ENCODE measurements at places on chromosomes 16 and 17. TPM values are rescaled to one million over a fixed set of nuclear protein-coding genes. Genes with fewer than 3 reads are reported as not detected.

DNA sequence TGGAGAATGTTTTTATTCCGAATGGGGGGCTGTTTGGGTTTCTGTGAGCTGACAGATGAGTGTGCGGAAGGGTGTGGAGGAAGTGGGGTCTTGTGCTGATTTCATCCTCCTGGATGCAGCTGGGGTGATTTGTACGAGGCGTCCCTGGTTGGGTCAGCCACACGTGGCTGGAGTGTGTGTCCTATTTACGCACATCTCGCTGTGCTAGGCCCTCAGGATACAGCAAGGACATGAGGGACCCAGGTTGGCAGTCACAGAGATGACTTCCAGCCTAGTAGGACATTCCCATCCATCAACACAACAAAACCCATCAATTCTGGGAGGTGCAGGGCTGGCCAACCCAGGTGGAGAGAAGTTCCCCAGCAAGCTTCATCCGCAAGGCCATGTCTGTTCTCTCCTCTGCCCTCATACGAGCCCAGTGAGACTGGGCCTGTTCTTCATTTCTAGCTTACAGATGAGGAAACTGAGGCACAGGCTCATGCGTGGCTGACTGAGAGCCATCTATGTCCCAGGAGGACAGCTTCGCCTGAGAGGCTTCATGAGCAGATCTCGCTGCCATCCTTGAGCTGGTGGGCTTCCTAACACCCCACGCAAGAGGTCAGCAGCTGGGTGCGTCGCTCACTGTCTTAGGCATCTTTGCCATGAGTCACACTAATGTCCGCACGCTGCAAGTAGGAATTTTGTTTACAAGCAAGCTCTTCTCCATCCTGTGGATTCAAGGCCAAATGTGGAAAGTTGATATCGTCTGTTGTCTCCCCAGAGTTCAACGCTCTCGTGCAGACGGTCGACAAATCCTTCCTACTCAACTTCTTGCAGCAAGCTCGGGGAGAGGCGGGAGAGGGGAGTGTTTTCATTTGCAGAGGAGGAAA lies 24.4 kb downstream of the IRF8 start:
- DNase-seq, result no peak
- H3K36me3 ChIP-seq, result no peaks in the 10 kb centered on the region
- peaks cover 8% of the 10 kb centered on the region for H3K4me1 ChIP-seq
- H3K27ac ChIP-seq, result no peak overlapping the region

GRCh38 chr16:27954191-27954590 lies 109.3 kb downstream of the GSG1L start:
- no peak overlapping the region for H3K4me3 ChIP-seq
- no peak overlapping the region for H3K27ac ChIP-seq
- H3K4me1 ChIP-seq, result no peaks in the 10 kb centered on the region

Gene HASPIN
- total RNA-seq, result 0.74 TPM

GRCh38 chr16:74743668-74744299 lies 30.8 kb downstream of the FA2H start:
- peak overlapping the region; percentile 58 for H3K27ac ChIP-seq
- DNase-seq, result no peak
- H3K36me3 ChIP-seq, result no peaks in the 10 kb centered on the region

DNA sequence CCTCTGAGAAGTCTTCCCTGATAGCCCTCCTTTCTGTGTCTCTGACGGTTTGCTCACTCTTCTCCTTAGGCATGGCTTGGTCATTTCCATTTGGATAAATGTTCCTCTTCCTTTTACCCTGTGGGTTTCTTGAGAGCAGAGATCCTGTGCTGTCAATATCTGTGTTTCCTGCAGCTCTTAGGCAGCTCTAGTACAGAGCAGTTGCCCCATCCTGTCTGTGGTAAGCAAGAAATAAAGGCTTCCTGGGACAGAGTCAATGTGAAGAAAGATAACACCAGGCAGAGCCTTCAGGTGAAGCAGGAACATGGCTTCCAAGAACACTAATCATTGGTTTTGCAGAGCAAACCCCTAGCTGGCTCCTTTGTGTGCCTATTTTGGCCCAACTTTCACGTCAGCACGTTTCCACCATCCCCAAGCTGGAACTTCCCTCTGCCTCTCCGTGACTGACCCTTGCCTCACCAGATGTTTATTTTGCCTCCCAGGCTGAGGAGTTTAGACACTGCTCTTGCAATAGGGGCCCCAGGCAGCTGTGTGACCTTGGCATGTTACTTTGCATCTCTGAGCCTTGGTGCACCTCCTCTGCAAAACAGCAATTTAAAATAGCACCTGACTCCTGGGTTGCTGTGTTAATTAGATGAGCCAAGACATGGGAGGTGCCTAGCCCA lies 49.6 kb upstream of the SIAH1 start:
- no peaks in the 10 kb centered on the region for H3K4me1 ChIP-seq
- no peak overlapping the region for H3K4me3 ChIP-seq
- DNase-seq, result no peak
- no peak overlapping the region for H3K27ac ChIP-seq
- H3K27me3 ChIP-seq, result no peaks in the 10 kb centered on the region
- no peaks in the 10 kb centered on the region for H3K36me3 ChIP-seq

Gene SETD1A
- 10.6 TPM for total RNA-seq

Gene CRISPLD2
- 320 TPM for total RNA-seq

Gene CD19
- total RNA-seq, result not detected

GRCh38 chr16:84864326-84864955 lies 44.7 kb downstream of the CRISPLD2 start:
- H3K4me3 ChIP-seq, result no peak overlapping the region
- DNase-seq, result no peak
- H3K27ac ChIP-seq, result no peak overlapping the region
- no peaks in the 10 kb centered on the region for H3K4me1 ChIP-seq
- no peaks in the 10 kb centered on the region for H3K27me3 ChIP-seq

Gene MAF
- total RNA-seq, result 52.5 TPM

Gene RTN4RL1
- total RNA-seq, result 3.7 TPM

- H3K4me1 ChIP-seq, result peaks cover 6% of the 10 kb centered on the region
- DNase-seq, result no peak
- H3K36me3 ChIP-seq, result no peaks in the 10 kb centered on the region
- no peaks in the 10 kb centered on the region for H3K27me3 ChIP-seq
- no peak overlapping the region for H3K27ac ChIP-seq
Measured at GRCh38 chr17:8283356-8283755, 5.1 kb upstream of the RANGRF start.

- H3K27me3 ChIP-seq, result no peaks in the 10 kb centered on the region
- no peak overlapping the region for H3K27ac ChIP-seq
- no peaks in the 10 kb centered on the region for H3K36me3 ChIP-seq
- peaks cover 5% of the 10 kb centered on the region for H3K4me1 ChIP-seq
Measured at GRCh38 chr16:31423801-31424200, 4.4 kb downstream of the COX6A2 start.

DNA sequence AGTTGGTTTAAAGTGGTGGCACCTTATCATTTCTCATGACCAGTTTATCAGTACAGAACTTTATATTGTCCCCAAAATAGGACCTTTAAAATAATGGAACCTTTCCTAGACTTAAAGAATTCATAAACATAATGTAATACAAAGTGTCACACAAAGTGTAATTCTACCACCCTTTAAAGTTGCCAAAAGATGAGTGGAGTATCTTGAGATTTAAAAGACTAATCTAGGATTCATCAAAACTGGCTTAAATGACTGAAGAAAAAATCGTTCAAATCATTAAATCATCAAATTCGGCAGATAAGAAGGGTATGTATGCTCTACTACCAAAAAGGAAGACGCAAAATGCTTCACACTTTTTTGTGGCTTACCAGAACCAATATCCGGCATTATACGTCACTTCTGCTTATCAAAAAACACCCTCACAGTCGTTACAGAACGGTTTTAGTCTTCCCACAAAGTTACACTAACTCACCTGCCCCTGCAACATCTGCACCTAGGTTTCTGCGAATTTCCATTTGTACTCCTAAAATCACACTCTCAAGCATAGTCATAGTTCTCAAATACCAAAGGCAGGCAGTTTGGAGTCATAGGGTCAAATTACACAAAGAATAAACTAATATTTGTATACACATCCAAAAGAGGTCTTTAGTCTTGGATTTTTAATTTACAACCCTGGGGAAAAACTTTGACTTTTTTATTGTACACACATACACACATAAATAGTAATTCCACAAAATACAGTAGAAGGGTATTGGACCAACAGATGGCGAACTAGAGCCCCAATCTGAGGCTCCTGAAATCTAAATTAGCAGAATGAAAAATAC lies 1.4 kb upstream of the KANSL1 start:
- H3K4me1 ChIP-seq, result peaks cover 43% of the 10 kb centered on the region
- DNase-seq, result no peak
- H3K27me3 ChIP-seq, result no peaks in the 10 kb centered on the region
- peak overlapping the region; percentile 98 for H3K4me3 ChIP-seq

Gene DNAJA3
- 33.6 TPM for total RNA-seq

Gene NPIPB9
- total RNA-seq, result not detected

DNA sequence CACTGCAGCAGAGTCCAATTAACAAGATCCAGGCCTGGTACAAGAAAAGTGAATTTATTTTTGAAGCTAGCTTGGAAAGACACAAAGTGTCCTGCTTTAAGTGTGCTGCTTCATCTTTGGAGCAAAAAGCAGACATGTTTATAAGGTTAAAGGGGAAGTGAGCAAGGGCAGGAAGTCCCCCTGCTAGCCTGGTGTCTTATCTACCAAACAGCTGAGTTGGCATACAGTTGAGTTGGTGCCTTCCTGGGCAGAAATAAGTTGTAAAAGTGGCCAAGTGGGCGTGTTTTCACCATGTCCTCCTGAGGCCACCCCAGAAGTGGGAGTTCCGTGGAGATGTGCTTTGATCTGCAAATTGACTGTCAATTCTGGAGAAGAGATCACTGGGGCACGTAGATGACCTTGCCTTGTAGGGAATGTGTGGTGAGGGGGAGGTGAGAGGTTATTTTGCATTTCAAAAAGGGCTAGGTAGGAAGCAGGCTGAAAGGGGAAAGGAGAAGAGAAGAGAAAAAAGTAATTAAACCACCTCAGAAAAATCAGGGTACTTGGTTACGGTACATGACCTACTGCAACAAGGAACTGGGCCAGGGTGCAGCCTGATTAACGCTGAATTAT lies 38.3 kb upstream of the HSBP1 start:
- H3K36me3 ChIP-seq, result no peaks in the 10 kb centered on the region
- H3K27me3 ChIP-seq, result no peaks in the 10 kb centered on the region
- no peak overlapping the region for H3K27ac ChIP-seq

DNA sequence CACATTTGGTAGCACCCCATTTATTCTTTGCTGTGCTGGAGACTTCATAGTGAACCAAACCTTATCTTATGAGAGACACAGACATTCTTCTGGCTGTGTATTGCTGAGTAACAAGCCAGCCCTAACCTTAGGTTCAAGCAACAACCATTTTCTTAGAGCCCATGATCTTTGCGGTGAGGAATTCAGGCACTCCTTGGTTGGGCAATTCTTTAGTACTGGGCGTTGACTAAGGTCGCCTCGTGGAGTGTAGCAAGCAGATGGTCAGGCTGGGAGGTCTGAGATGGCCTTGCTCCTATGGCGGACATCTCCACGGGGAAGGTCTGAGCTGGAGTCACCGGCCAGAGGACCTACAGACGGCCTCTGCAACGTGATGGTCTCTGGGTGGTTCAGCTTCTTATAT lies 43.1 kb downstream of the ARSG start:
- DNase-seq, result no peak
- no peak overlapping the region for H3K4me3 ChIP-seq
- H3K36me3 ChIP-seq, result no peaks in the 10 kb centered on the region
- H3K27ac ChIP-seq, result no peak overlapping the region
- H3K27me3 ChIP-seq, result no peaks in the 10 kb centered on the region

- DNase-seq, result peak; percentile 93
- H3K27me3 ChIP-seq, result no peaks in the 10 kb centered on the region
- H3K4me1 ChIP-seq, result no peaks in the 10 kb centered on the region
Measured at GRCh38 chr17:58312021-58312630, 16.5 kb downstream of the TSPOAP1 start.

- no peaks in the 10 kb centered on the region for H3K4me1 ChIP-seq
- no peak overlapping the region for H3K27ac ChIP-seq
- no peaks in the 10 kb centered on the region for H3K27me3 ChIP-seq
Measured at GRCh38 chr16:60945225-60945624, 1091.0 kb downstream of the CDH8 start.

DNA sequence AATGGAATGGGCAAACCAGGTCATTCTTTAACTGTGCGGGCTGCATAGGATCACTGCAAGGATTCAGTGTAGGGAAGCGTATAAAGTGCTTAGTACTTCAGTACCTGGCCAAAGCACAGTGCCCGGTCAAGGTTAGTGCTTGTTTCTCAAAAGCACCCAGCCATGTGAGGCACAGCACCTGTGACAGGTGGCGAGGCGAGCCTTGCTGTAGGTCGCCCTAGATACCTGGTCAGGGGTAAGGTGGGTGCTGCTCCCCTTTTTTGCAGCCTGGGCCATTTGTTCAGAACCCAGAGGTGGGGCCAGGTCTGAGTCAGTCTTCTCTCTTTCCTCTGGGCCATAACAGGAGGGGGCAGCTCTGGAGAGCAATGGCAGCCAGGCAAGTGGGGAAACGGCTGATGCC lies 172.0 kb downstream of the IRF8 start:
- no peaks in the 10 kb centered on the region for H3K36me3 ChIP-seq

GRCh38 chr17:49993423-49994060 lies 1.5 kb downstream of the DLX3 start:
- H3K4me1 ChIP-seq, result peaks cover 34% of the 10 kb centered on the region
- H3K27me3 ChIP-seq, result no peaks in the 10 kb centered on the region
- DNase-seq, result no peak
- no peak overlapping the region for H3K27ac ChIP-seq
- no peaks in the 10 kb centered on the region for H3K36me3 ChIP-seq
- peak overlapping the region; percentile 48 for H3K4me3 ChIP-seq

Data from vagina (tissue), 2 donors.